ENCODE measurements at places on chromosomes 2 and 18.

DNA sequence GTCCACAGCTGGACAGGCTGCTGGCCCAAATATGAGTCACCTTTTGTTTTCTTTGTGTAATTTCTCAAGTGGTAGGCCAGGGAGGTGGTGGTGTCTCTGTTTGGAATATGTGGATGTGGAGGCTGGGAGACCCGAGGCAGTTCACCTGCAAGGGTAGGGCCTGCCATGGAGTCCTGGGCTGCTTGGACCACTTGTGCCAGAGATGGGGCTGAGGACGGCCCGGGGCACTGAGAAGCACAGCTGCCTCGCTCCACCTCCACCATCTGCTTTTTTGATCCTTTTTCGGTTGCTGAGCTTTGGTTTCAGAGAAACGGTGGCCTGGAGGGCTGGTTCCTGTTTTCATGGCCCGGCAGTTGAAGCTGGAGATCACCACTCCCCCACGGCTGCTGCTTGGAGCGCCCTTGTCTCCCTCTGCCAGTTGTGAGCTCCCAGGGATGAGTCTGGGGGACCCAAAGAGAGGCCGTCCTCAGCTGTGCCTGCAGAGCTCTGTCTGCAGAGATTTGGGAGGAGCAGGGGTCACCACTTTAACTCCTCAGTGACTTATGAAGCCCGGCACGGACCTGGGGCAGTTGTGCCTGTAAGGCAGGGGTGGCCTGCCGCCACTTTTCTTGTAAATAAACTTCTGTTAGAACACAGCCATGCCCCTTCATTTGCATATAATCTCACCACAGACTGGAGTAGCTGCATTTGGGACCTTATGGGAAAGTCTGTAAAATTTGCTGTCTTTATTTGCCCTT lies 67.6 kb upstream of the MCFD2 start:
- no peak for DNase-seq

DNA sequence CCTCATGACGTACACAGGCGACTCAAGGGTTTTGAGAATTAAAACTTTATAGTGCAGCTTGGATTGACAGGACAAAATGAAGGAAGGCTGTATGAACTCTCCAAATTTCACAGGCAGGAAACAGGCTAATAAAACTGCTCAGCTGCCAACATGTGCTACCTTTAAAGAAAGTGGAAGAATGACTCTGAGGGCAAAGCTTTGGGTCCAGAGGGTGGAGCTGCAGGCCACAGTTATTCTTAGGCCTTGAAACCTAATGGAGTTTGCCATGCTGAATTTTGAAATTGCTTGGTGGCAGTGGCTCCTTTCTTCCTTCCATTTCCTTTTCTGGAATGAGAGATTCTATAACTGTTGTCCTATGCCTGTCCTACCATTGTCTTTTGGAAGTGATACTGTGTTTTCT lies 34.8 kb downstream of the HAT1 start:
- peak; percentile 55 for DNase-seq

DNA sequence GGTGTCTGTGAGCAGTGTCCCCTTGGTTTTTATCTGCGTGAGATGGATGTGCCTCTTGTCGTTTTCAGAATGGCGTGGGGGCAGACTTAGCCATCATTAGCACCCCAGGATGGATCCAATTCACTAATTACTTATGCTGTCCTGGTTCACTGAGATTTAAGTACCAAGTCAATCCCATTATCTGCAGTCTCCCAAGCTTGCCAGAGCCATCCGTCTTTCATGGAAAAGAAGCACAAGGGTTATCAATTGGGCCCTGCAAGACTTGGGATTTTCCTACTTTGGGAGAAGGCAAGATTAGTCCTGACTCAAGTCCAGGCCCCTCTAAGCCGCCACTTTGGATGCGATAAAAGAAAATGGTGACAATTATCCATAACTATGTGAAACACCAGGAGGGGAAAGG lies 404.0 kb downstream of the TMEM182 start:
- DNase-seq, result no peak

DNA sequence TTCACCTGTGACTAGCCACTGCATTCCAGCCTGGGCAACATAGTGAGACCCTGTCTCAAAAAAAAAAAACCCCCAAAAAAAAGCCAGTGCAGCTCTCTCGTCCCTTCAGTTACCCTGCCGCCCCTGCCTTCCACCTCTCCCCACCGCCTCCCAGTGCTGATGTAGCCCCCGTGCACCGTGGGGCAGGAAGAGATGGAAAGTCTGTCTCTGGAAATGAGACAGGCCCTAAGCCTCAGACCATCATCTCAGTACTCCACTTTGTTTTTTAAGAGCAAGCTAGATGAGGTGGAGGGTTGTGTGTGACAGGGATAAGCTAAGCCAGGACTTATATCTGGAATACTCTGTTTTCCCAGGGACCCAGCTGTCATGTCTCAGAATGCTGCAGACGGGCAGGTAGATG lies 32.0 kb downstream of the MERTK start:
- no peak for DNase-seq

All from islet precursor cell (in vitro differentiated cells).